NCI-H82 (cell line): ENCODE measurements at places on chromosomes 12 and 14.

GRCh38 chr12:1325666-1326065 lies 268.7 kb downstream of the FBXL14 start:
- DNase-seq, result no peak

DNA sequence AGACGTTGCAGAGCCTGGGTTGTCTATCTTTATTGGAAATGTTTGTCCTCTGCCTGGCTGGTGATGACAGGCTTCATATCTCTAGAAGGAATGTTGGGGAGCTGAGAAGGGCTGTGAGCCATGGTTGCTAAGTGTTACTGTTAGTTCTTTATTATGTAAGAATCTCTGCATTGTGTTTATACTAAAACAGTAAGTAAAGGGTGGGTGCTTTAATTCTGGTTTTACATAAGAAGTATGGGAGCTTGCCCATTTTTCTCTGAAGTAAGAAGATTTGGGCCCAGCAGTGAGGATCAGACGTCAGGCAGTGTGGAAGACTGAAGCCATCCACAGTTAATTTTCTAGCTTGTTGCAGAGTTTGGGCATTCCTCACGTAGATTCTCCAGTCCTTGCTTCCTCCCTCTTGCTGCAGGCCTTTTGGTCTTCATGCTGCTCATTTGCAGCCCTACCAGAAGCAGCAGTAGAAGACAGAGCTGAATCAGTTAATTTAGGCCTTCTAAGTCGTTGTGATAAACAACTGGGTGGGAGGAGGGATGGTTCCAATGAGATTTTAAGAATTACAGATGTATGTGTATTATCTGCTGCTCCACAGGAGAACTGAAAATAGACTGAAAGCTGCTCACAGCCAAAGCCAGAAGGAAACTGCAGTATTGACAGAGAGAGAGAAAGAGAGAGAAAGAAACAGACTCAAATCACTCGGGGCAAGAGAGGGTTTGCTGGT lies 21.4 kb downstream of the WNT5B start:
- no peak for DNase-seq

GRCh38 chr12:68381476-68382219 lies 49.5 kb upstream of the MDM1 start:
- no peak for DNase-seq

GRCh38 chr12:91496337-91496736 lies 313.7 kb upstream of the DCN start:
- DNase-seq, result no peak

- DNase-seq, result no peak
Observed at GRCh38 chr12:54891717-54892478, 37.6 kb downstream of the MUCL1 start.

- peak; percentile 64 for DNase-seq
Observed at GRCh38 chr12:132686825-132687210, 324 bp downstream of the POLE start.

DNA sequence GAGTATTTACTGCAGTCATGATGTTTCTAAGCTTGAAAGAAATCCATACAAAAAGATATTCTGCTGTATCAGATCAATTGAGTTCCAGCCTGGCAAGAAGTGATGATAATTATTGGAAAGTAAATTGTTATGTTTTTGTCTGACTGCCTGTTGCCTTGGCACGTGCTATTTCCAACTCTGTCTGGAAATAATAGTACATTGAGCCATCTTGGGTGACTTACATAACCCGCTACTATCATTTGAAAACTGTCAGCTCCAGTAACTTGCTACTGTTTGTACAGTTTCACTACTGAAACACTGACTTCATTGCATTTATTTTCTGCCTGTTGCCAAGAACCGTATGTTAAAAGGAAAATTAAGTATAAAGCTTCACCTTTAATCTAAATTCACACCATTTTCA lies 318.6 kb downstream of the ITPR2 start:
- no peak for DNase-seq

- no peak for DNase-seq
Observed at GRCh38 chr12:124979568-124979967, 9.4 kb downstream of the DHX37 start.

- DNase-seq, result no peak
Observed at GRCh38 chr12:46442738-46443137, 70.2 kb upstream of the SLC38A2 start.

DNA sequence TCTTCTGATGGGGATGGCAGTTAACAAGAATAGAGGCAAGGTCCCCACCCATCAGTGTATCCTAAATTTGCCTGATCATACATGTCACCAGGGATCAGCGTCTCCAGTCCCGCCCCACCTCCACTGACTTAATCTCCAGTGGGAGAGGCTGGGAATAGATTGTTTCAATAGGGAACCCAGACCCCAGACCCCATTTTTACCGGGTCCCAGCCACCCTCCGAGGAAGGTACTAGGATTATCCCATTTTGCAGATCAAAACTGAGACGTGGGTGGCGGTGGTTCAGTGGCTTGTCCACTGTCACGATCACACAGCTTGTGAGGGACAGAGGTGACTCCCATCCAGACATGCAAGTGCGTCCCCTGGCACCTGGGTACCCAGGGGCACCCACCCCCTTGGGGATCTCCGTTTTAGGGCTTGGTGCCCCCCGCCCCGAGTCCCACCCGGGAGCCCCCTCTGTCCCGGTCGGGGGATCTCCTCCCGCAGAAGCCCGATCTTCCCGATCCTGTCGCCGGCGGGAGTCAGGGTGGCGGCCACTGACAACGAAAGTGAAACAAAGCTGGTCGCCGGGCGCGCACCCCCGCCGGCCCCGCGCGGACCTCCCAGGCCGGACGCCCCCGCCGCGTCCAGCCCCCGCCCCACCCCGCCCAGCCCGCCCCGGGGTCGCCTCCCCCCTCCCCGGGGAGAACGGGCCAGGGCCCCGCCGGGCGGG lies 523 bp downstream of the WSB2 start:
- DNase-seq, result peak; percentile 59

DNA sequence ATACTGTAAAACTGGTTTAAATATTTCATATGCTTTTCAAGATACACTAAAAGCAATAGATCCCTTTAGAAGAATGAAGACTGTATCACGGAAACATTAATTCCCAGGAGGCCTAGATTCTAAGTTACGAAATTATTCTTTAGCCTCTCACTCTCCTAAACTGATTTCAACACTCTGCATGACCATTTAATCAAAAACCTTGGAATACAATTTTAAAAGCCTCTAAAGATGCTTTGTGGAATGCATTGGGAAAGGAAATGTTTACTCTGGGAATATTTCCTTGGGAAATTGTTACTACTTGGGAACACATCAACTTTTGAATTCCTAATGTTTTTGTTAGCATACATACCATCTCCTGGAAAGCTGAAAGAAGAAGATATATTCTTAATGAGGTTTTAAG lies 255.7 kb upstream of the FAR2 start:
- DNase-seq, result no peak

- no peak for DNase-seq
Observed at GRCh38 chr12:128911861-128912260, 58.6 kb downstream of the GLT1D1 start.

DNA sequence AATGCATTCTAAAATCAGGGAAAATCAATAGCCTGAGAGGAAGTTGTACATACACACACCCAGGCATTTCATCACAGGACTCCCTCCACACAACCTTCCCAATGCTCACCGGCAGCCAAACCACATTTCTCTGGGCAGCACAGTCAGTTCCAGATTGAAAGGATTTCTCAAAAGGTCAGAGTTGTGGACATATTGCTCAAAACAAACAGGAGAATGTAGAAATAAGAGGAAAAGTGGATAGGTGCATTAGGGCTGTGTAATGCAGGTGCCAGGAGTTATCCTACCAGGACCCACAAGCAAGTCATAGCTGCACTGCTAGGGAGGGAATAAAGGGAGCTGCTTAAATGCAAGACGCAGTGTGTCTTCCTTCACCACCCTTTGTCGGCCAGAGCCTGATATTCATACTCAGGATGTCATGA lies 62.9 kb downstream of the GCH1 start:
- no peak for DNase-seq

DNA sequence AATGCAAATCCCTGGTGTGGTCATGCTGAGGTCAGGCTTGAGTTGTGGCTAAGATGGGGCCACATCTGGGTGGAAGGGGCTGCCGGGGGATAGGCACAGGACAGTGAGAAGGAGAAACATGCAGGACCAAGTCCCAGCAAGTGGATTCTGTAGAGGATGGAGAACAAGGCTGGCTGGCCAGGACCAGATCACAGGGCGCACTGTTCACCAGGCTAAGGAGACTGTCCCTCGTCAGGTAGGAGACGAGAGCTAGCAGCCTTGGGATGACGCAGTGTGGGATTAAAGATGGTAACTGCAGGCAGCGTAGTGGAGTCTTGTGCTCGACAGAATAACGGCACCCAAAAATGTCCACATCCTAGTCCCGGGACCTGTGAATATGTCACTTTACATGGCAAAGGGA lies 336.1 kb downstream of the BCL11B start:
- no peak for DNase-seq

GRCh38 chr12:103250487-103250886 lies 245.3 kb downstream of the C12orf42 start:
- DNase-seq, result no peak

DNA sequence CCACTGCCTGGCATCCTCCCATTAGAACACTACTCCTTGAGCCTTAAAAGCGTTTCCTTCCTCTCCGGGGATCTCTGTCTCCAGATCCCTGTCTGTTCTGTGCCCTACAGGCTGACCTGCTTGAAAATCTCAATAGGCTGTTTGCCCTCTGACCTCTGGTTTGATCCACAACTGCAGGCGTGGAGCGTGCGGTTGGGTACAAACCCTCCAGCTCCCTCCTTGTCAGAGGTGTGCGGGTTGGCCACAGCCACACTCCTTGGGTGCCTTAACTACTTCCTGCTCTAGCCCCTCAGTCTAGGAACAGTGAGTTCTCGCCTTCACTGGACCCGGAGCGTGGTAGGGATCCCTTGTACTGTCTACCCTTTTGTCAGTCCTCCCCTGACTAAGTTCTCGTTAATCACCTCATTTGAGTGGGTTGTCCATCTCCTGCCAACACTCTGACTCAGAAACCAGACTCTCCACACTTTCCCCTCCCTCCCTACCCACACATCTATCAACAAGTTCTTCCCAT lies 33.1 kb downstream of the CMKLR1 start:
- no peak for DNase-seq

DNA sequence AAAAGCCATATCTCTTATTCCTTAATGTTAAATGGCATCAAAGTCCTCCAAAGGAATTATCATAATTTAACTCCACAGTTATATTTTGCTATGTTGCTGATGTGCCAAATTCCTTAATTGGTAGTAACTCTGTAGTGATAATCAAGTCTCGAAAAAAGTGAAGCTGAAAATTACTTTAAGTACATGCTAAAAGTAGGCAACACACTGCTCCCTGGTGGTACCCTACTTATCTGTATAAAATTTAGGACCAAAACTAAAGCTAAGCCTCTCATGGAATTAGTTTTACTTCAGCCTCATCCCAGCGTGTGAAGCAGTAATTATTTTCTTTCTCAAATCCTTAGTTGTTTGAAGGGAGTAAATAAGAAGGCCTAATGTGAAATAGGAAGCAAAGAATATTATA lies 132.8 kb downstream of the TTLL5 start:
- peak; percentile 6 for DNase-seq

GRCh38 chr12:117874842-117875434 lies 93.9 kb downstream of the KSR2 start:
- DNase-seq, result peak; percentile 79

DNA sequence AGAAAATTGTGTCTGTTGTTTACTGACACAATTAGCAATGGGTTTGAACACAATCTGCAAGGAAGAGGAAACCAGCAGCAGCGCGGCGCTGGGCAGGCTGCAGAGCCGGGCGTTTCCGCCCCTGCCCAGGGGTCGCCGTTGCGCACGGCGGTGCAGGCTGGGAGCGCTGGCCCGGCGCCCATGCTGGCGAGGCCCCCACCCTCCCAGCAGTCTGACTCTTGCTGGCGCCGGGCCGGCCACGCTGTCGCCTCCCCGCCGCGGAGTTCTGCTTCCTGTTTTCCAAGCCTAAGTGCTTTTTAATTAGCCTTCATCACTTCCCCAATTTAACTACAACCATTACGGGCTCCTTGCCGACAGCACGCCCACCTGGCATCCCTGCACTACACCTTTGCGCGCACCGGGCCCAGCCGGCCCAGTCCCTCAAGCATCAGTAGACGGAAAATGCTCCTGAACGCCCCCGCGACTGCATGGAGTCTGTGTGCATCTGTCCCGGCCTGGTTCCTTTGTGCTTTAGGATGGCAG lies 212.1 kb downstream of the GXYLT1 start:
- peak; percentile 16 for DNase-seq

DNA sequence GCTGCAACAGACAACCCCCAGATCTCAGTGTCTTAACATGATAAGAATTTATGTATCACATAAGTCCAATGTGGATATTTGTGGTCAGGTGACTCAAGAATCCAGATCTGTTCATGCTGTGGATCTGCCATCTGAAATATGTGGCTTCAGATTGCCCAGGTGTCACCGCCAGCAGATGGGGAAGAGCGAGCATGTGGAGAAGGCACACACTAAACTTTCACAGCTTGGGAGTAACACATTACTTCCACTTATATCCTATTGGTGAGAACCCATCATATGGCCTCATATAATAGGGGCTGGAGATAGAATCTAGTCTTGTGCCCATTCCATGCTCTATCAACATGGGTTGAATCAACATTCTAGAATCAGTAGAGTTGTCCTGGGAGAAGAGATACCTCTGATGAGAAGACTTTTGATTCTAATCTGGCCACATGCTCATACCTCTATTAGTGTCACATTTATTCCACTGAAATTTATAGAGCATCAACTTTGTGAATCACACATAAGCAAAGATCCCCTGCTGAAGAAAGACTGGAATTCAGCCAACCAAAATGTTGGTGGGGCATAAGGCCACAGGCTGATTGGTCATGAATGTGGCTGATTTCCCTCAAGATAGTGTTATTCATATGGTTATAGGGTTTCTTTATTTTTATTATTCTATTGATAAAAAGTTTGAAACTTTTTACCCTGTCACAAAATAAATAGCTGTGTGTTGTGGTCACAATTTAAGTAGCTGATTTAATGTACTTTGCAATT lies 6.0 kb upstream of the CALCOCO1 start:
- no peak for DNase-seq

- DNase-seq, result no peak
Observed at GRCh38 chr12:15997910-15998309, 86.8 kb downstream of the DERA start.

- peak; percentile 92 for DNase-seq
Observed at GRCh38 chr12:27652174-27652763, 44.0 kb upstream of the REP15 start.

DNA sequence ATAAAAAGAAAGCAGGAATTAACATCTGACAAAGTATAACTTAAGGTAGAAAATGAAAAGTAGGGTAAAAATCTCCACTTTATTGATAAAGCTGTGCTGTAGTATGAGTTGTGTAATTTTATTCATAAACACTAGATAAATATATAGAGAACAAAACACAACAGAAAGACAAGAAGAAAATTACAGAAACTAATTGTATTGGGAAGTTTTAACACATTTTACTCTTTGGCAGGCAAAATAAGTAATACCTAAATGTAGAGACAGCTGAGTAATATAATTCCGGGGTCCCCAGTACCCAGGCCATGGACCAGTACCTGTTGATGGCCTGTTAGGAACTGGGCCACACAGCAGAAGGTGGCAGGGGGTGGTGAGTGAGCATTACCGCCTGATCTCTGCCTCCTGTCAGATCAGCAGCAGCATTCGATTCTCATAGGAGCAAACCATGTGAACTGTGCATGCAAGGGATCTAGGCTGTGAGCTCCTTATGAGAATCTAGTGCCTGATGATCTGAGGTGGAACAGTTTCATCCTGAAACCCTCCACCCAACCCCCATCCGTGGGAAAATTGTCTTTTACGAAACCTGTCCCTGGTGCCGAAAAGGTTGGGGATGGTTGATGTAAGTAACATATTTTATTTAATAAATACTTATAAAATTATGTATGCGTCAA lies 84.4 kb upstream of the ETV6 start:
- DNase-seq, result no peak
